ENCODE measurements at places on chromosomes 5 and 9. TPM values are rescaled to one million over a fixed set of nuclear protein-coding genes. Genes with fewer than 3 reads are reported as not detected.

DNA sequence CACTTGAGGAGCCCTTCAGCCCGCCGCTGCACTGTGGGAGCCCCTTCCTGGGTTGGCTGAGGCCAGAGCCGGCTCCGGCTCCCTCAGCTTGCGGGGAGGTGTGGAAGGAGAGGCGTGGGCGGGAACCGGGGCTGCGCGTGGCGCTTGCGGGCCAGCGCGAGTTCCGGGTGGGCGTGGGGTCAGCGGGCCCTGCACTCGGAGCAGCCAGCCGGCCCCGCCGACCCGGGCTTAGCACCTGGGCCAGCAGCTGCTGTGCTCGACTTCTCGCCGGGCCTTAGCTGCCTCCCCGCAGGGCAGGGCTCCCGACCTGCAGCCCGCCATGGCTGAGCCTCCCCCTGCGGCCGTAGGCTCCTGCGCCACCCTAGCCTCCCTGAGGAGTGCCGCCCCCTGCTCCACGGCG is 6.2 kb upstream of the SHB start:
- DNase-seq, result peak; percentile 22

- DNase-seq, result no peak
Observed at GRCh38 chr9:90890146-90890810, 88.7 kb downstream of the SYK start.

DNA sequence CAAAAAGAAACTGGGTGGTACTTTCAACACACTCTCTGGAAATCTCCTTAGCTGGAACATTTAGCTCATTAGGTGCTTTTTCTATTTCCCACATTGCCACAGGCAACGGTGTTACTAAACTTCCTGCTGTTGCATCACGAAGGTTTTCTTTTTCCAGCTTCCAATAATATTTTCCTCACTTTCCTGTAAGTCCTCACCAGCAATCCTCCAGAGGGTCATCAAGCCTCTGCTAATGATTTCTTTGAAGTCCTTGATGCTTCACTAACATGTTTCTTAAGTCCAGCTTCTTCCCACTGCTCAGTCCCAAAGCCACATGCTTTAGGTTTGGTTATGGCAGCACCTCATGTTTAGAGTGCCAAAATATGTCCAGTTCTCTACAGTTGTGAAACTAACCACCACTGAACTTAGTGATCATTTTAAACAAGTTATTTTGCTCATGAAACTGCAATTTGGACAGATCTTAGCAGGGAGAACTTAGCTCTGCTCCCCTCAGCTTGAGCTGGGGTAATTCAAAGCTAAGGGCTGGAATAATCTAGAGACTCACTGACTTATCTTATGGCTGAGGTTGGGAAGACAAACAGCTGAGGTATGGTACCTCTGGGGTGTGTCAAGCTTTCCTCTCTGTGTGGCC is 39.9 kb upstream of the RETREG1 start:
- DNase-seq, result no peak

BAAT gene
- total RNA-seq, result not detected

GRCh38 chr5:32092938-32093812 is 80.9 kb downstream of the GOLPH3 start:
- peak; percentile 51 for DNase-seq

GRCh38 chr9:114319147-114319546 is 3.8 kb upstream of the ORM1 start:
- peak; percentile 5 for DNase-seq

GRCh38 chr9:35675732-35676392 is 2.1 kb downstream of the CA9 start:
- no peak for DNase-seq

GABRP gene
- 0.27 TPM for total RNA-seq

ADRB2 gene
- 1.4 TPM for total RNA-seq

DNA sequence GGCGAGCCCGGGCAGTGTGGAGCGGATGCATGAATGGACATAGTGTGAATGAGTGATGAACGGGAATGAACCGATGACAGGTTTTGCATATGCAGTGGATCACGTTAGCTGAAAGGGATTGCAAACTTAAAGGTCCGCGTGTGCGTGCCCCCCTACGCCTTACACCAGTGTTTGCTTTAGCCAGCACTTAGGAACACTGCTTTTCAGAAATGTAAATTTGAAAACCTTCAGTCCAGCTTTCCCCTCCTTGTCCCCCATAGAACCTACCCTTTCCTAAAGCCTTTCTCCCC is 692 bp downstream of the PSAT1 start:
- DNase-seq, result no peak

- DNase-seq, result no peak
Observed at GRCh38 chr5:119743927-119744326, 114.6 kb downstream of the FAM170A start.

DNA sequence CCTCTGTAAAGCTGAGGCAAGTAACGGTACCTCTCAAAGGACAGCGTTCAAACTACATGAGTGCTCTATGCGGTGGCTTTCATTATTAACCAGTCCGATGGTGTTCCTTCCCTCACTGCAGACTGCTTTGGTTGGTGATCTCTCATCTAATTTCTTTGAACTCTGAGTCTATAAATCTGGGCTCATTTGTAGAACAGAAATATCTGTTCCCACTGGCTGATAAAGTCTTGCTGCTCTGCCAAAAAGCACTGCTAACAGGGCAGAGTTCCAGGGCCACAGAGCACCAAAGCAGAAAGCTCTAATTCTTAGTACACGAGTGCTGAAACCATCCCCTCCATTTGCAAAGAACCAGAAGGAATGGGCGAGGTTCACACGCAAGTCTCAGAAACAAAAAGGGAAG is 81.9 kb downstream of the MED27 start:
- DNase-seq, result no peak

- DNase-seq, result no peak
Observed at GRCh38 chr9:127534931-127535330, 77.1 kb upstream of the STXBP1 start.

DNA sequence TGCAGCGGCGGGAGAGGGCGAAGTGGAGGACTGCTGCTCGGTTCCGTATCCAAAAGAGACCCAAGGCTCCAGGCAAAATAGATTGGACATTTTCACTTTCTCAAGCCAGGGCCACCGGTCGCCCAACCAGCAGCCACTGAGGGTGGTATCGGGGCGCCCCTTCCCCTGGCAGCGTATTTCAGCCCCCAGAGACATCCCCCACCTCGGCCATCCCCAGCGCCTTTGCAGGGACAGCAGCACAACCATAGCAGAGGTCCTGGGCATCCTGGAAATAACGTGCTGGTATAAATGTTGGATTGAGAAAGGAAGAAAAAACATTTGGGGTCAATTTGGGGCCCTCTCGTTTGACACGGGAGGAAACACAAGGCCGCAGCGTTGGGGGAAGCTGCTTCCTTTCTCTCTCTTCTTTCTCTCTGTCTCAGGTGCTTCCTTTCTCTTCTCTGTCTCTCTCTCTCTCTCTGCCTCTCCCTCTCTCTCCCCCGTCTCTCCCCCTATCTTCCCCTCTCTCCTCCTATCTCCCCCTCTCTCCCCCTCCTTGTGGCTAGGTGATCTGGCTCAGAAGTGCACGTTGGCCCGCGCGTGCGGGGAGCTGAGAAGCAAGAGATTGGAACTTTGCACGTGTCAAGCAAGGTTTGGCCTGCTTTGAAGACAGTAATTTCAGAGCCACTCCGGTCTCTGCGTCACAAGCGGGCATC is 624 bp upstream of the RETREG1 start:
- peak; percentile 20 for DNase-seq

GRCh38 chr5:117547192-117547591 is 972.6 kb upstream of the SEMA6A start:
- DNase-seq, result no peak

GRCh38 chr9:124260769-124261603 is 3.2 kb downstream of the NEK6 start:
- DNase-seq, result peak; percentile 67

DNA sequence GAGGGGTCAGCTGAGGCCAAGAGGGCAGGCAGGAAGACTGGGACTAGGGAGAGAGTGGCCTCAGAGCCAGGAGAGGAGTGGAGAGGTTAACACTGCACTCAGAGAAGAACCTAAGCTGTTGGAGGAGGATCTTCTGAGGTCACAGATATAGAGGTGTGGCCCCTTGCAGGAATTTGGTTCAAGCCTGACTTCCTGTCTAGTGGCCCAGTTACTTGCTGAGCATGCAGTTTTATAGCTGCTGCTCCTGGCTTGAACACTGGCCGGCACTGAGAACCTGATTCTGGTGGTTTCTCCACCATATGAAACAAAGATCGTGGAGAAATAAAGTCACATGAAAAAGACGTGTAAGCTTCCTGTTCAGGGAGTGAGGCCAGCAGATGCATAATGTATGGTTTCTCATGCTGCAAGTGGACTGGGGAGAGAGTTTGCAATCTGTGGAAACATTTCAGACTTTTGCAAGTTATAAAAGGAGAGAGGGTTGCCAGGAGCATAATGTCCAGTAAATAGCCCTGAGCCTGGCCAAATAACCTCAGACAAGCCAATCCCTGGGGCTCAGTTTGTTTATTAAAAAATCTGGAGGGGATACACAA is 82.6 kb downstream of the GALNT10 start:
- DNase-seq, result peak; percentile 30

PDE6A gene
- 4.2 TPM for total RNA-seq

NINJ1 gene
- total RNA-seq, result 30.8 TPM

DNA sequence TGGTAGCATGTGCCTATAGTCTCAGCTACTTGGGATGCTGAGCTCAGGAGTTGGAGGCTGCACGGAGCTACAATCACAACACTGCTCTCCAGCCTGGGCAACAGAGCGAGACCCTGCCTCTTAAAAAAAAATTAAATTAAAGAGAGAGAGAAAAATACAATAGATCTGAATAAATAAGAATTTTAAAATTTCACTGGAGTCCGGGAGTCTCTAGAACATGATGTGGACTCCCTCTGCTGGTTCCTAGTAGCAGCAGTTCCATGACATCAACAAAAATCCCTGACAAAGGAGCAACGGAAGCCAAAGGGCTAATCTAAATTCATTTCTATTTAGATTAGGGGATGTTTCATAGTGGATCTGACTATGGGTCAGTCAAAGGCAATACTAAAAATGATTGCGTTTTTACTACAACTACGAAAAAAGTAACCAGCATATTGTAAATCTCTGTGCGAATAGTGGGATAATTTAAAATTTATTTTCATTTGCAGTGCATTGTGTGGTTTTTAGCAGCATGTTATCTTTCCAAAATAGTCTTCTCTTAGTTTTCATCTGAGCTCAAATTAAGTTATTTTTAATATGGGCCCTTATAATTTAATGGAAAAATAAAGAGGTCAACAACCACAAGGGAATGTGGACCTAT is 6.7 kb downstream of the INIP start:
- DNase-seq, result no peak

- no peak for DNase-seq
Observed at GRCh38 chr9:120555839-120556238, 24.1 kb downstream of the CDK5RAP2 start.

- no peak for DNase-seq
Observed at GRCh38 chr9:91958174-91958573, 8.1 kb upstream of the ROR2 start.
